ENCODE measurements at places on chromosomes 7 and 10.

GRCh38 chr7:95334447-95334846, 10.1 kb upstream of the PON1 start:
- no peak for DNase-seq

GRCh38 chr10:103044942-103045489, 126.9 kb downstream of the CNNM2 start:
- DNase-seq: no peak

DNA sequence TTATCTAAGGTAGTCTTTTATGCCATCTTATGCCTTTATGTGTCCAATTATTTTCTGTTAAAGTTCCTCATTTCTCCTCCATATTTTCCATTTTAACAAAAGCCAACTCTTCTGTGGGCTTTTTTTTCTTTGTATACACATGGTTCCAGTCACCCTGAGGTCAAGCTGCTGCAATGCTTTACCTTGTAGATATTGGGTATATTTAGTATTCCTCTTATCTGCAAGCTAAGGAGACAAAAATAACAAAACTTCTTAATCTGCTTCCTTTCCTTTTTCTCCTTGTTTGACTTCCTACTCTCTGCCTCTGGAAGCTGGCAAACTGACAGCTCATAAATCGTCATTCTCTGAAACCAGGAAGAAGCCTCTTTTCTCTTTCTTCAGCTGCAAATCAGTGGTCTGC, 885.0 kb upstream of the LRRN3 start:
- no peak for DNase-seq

GRCh38 chr7:134699021-134699818, 52.6 kb downstream of the BPGM start:
- no peak for DNase-seq

DNA sequence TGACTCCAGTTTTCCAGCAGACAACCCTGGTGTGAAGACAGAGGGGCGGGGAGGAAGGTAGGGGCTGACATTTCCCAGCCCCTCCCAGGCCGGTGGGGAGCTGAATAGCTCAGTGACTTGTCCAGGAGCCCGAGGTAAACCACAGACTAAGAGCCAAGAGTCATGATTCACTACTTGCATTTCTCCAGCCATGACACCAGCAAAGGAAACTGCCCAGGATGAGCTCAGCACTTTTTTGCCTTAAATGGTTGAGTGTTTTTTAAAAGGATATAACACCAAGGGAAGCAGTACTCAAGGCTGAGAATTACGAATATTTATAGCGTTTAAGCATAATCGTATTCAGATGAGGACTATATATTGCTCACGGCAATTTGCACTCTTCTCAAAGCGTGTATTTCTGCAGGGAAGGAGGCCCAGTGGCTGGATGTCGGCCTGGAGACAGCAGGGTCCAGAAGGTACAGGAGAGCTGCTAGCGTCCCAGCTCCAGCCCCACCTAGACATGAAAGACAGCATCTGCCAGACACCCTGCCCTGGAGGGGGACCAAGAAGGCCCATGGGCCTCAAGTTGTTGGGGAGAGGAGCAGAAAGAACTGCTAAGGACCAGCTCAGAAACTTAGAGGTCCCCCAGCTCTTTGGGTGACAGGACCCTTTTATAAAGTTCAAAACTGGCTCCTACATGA, 141.4 kb downstream of the GRID1 start:
- DNase-seq: no peak

DNA sequence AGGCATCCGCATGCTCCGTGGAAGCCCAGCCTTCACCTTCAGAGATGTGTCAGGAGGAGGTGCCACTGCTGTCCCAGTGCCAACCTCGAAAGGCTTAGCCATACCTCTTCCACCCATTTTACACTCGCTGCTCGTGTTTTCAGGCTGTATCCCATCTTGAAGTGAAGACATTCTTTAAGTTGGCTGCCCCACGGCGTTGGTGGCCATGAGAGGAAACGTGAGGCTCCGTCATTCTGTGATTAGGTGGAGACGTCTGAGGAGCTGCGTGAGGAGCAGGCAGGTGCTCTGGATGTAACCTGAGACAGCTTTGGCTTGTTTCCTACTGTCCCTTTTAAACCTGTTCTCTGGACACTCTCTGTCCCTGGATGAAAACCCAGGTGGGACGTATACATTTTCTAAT, 159.9 kb upstream of the RNF32 start:
- no peak for DNase-seq

DNA sequence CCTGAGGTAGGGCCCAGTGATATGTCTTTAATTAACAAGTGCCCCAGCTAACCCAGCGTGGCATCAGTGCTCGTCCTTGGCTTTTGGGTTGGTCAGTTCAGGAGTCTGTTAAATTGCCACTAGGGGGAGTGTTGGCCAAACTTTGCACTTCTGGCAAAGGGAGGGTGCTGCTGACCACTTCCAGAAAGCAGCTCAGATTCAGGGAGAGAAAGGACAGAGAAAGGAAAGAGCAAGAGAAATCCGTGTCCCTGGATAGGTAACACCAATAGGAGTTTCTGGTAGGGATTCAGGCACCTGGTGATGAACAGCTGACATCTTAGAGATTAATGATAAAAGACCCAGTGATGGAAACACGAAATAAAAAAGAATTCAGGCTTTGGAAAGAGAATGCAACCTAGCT, 243.1 kb upstream of the AOAH start:
- DNase-seq: no peak

DNA sequence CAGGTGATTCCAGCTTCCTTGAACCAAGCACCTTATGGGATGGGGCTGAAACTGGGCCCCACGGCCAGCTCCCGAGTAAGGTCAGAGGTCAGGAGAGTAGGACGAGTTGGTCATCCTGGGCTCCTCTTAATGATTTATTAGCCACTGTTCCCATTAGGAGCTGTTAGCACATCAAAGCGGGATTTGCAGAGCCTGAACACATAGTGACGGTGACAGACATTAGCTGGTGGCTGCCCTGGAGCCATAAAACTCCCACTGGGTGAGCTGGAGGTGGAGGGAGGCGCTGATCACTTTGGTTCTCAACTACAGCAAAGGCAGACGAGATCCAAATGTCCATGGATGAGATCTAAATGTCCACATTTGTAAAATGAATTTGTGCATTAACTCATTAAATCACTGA, 48.1 kb downstream of the COL13A1 start:
- no peak for DNase-seq

- no peak for DNase-seq
Measured at GRCh38 chr7:4834601-4835397, 27.0 kb downstream of the PAPOLB start.

DNA sequence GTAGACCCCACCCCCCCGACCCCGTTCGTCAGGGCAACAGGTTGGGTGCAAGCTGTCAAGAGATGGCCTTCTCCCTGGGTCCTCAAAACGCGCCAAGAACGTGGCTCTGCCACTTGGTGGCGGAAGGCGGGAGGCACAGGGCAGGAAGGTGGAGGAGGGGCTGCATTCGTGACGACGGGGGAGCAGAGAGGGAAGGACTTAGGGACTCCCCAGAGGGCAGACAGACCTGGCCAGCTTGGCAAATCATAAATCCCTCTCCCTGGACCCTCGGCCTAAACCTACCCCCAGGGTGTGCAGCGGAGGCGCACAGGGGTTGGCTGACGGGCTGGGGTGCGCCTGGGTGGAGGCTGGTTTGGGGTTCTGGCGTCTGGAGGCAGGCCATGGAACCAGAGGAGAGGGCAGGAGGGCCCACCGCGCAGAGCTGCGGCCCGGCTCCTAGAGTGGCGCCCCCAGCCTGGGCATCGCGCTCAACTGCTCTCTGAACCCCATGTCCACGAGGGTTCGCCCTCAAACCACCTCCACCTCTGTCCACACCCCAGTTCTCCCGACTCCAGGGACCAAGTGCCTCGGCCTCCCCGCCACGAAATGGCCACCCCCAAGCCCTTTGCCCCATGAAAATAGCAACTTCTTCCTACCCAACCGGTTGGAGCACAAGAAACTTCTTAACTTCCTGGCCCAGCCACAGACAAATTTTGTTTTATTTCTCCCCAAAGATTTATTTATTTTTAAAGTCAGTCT, 10.8 kb upstream of the GATA3 start:
- no peak for DNase-seq

DNA sequence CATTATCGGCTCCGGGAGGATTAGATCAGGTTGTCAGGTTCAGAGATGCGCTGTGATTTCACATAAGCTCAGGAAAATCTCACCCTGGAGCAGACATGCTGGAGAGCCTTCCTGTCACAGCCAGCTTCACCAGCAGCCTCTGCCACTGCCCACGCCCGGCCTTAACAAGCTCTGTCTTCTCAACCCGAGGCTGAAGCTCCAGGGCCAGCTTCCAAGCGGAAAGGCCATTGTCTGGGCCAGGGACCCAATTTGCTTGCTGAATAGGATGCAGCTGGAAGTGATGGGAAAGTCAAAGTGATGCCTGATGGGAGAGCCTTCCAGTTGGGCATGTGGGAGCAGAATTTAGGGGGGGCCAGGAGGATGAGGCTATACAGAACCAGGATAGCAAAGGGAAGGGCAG, 36.3 kb downstream of the C10orf105 start:
- no peak for DNase-seq

DNA sequence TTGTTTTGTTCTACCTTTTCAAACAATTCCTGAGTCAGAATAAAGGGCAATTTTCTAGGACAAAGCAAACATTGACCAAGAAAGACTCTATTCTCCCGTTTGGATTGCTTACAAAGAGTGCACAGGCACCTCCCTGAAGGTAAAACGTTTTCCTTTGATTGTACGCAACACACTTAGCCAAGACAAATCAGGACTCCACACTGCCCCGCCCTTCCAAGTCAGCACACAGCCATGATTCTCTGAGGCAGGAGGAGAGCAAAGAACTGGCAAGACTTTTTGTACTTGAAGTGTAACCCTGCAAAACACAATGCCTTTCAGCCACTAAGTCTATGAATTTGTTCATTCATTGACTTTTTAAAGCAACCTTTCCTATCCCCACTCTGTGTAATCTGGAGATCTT, 85.0 kb upstream of the FAM180A start:
- no peak for DNase-seq

- DNase-seq: no peak
Measured at GRCh38 chr10:97179731-97180362, 5.9 kb downstream of the SLIT1 start.

DNA sequence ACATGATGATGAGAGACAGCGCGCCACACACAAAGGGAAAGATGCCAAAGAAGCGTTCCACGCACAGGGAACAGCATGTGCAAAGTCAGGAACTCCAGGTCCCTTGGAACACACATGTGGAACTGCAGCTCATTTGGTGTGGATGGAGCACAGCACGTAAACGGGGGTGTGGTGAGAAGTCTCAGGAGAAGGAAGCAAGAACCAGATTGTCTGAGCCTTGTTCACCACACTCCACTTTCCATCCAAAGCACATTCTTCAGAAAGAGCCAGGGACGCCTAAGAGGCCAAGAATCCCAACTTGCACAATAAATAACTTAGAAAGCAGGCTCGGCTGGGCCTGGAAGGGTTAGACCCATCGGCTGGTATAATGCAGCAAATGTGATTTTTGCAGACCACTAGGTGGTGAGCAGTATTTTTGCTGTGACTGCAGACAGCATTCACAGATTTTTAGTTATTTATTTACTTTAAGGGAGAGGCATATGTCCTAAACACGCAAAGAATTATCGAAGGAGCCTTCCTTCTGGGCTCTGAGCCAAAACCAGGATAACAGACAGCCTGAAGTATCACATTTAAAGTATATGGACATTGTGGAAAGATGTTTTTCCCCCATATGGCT, 27.9 kb upstream of the ASCC1 start:
- no peak for DNase-seq

DNA sequence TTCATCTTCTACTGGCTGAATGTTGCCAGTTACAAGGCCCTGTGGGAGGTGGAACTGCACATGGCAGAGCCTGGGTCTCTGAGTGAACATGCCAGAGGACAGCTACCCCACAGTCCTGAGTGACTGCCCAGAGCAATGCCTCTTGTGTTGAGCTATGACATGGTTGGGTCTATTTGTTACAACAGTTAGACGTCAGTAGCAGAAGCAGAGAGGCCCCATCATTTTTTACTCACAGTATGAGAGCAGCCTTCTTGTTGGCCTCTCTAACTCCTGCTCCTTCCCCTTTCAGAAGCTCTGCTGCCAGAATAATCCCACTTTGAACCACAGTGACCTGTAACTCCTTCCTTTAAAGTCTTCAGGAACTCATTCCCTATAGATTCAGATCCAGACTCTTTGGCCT, 30.8 kb upstream of the NRP1 start:
- no peak for DNase-seq

DNA sequence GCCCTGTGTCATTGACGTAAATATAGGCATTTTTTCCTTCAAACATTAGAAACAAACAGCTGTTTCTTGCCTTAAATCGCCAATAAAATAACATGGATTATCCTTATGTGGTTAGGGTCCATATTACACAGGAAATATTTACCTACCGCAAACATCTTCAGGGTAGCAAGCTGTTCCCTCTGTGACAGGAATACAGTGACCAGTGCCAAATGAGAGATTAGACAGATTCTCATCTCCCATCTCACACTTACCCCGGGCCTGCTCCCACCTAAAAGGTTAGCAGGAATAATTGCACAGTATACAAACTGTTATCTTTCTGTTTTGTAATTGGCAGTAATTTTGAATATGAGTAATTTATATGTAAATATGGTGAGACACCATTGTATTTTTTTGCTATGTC, 16.5 kb downstream of the MKI67 start:
- DNase-seq: no peak

DNA sequence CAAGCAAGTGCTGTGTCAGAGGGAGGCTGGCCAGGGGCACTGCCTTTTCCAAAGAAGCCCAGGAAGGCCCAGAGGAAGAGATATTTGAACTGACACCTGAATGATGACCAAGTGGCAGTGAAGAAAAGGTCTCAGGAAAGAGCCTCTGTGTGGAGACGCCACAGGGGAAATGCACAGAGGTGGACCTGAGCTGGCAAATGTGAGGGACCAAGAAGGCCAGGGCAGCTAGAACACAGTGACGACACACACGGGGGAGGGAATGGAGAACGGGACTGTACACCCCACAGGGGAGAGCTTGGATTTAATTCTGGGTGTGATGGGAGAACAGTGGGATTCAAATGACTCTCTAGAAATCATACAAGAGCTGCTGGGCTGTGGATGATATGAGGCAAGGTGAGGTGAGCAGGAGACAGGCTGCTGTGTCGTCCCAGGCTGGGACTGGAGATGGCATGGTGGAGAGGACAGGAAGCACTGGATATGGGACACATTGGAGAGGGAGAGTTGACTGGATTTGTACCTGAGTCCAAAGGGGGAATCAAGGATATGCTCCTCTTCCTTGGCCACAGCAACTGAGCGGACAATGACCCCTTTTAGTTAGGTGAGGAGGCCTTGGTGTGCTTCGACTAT, 84.2 kb upstream of the DDC start:
- no peak for DNase-seq

DNA sequence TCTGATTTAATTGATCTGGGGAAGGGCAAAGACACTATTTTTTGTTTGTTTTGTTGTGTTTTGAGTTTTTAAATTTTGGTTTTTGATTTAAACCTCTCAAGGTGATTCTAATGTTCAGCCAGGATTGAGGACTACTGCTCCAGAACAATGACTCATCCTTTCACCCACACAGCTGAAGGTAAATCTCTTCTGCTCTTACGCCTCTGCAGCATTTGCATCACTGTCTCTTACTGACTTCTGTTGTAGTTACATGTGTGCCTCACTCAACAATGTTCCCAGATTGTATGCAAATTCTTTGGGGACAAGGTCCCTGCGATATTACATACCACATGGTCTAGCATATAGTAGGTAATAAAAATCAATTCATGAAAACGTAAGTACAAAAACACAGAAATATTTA, 467.5 kb upstream of the LRRN3 start:
- no peak for DNase-seq

GRCh38 chr7:116576350-116577319, 51.8 kb downstream of the CAV1 start:
- no peak for DNase-seq

- no peak for DNase-seq
Measured at GRCh38 chr7:132117636-132118035, 458.6 kb downstream of the PLXNA4 start.

All from stimulated activated CD8-positive, alpha-beta memory T cell treated with anti-CD3 and anti-CD28 coated beads, Interleukin-4, amount 100 ng/mL, for 4 hours (primary cell).